GM18507 (cell line): ENCODE measurements at places on chromosomes 12 and 14.

GRCh38 chr14:58872061-58872460 is 234.3 kb downstream of the DACT1 start:
- no peak for DNase-seq

- DNase-seq, result no peak
Measured at GRCh38 chr14:106039400-106039799, 513.0 kb downstream of the TMEM121 start.

- DNase-seq, result no peak
Measured at GRCh38 chr12:113197518-113198077, 12.1 kb downstream of the RITA1 start.

- no peak for DNase-seq
Measured at GRCh38 chr12:12405882-12406281, 49.0 kb downstream of the BORCS5 start.

GRCh38 chr12:66066929-66067523 is 63.5 kb downstream of the LLPH start:
- DNase-seq, result no peak

- DNase-seq, result no peak
Measured at GRCh38 chr12:7877420-7877819, 4.7 kb upstream of the SLC2A14 start.

DNA sequence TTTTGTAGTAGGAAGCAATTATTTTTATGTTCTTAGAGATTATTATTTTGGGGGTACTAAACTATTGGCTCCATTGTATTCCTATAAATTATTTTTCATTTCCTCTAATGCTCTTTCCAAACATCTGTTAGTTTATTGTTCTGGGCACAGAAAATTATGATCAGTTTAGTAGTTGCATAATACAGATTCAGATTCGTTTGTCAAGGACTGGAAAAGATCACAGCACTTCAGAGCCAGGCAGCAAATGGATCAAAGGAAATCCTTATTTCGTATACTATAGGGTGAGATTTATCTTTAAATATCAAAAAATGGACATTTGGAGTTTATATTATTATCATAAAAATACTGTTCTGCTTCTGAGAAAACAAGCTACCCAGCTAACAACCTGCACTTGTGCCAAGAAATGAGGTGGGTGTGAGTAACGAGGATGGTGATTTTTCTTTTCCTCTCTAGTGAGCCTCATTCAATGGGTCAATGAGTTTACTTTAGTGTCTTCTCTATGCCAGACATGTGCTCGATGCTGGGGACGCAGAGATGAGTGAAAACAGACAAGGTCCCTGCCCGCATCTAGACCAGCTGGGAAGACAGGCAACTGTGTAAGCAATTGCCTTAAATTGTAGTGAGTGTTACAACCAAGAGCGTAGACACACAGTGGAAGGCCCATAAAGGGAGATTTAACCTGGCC is 208.6 kb upstream of the PLXNC1 start:
- no peak for DNase-seq

GRCh38 chr14:104421892-104422828 is 157.4 kb upstream of the C14orf180 start:
- DNase-seq, result no peak

DNA sequence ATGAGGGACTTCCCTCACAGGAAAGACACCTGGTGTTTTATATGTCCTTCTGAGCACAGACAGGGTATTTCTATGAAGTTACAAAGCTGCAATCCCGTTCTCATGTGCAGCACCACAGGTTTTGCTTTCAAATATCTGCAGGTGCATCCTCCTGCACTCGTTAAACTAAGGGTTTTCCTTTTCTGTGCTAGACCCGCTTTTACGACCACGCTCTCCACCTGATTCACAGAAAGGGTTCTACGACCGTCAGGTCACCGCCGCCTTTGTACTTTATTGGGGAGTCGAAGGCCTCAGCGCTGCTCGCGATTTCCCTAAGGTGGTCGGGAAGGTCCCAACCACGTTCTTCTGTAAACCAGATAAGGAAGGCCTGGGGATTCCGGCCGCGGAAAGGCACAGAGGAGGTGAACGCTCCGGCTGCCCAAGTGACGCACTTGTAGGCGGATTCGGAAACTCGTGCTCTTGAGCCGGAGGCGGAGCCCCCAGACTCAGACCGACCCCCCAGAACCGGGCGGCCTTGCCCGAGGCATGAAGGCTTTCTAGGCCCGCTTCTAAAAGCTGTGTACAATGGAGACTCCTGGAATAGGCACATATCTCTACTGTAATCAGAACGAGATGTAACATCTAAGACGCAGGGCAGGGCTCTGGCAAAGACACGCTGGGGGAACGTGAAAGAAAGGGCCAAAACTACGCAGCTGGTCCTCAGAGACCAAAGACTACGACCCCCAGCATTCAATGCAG is 995 bp upstream of the HSP90B1 start:
- DNase-seq, result peak; percentile 49

- DNase-seq, result no peak
Measured at GRCh38 chr12:15393037-15393436, 70.7 kb downstream of the PTPRO start.

GRCh38 chr12:113424915-113425823 is 3.0 kb downstream of the SDSL start:
- no peak for DNase-seq

DNA sequence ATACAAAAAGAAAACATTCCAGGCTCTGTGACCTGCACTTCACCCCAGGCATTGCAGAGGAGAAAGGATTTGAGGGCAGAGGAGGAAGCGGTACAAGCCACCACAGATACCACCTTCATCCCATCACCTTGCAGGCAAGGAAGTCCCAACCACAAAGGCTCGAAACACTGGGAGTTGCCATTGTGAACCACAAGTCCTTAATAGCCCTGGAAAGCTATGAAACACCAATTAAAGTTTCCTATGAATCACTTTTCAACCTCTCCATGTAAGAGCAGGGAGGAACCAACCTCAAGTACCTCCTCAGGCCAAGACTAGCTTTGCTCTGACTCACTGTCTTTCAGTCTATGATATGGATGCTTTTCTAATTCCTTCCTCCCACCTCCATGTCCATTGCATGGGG is 27.0 kb downstream of the MAP3K9 start:
- DNase-seq, result no peak
